Renal cortical epithelial cell (primary cell): ENCODE measurements at places on chromosomes 4 and X. TPM values are rescaled to one million over a fixed set of nuclear protein-coding genes. Genes with fewer than 3 reads are reported as not detected.
A peak's percentile ranks its signal among the peaks of the same experiment; 100 is the strongest.

GRCh38 chrX:28981952-28982351 is 394.7 kb downstream of the IL1RAPL1 start:
- no peak for DNase-seq

- peak; percentile 67 for DNase-seq
Measured at GRCh38 chr4:77095101-77095821, 19.5 kb upstream of the CCNI start.

GRCh38 chrX:15314472-15314871 is 968 bp downstream of the ASB11 start:
- DNase-seq, result no peak

DNA sequence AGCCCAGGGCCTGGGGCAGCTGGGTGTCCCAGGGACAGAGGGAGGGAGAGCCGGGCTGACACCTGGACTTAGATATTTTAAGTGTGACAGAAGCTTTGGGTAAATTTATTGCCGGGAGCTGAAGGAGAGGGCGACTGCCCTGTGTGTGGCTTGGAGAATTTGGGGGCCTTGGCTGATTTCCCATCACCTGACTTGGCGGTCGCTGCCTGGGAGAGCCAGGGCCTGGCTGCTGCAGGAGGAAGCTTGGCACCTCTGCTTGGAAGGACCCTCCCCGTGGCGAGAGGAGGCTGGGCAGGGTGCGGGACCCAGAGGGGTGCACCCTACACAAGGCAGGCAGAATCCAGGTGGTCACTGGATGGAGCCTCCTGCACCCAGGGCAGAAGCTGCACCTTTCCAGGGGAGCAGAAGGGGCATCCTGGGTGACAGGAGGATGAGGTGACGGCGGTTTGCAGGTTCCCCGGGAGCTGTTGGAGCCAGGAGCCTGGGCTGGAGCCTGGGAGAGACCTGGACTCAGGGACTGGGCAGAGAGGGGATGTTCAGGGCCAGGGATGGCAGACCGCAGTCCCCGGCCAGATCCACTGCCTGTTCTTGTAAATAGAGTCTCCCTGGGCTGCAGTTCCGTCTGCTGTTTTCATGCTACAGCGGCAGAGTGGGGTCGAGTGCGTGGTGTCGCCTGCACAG is 72.0 kb downstream of the RGS12 start:
- no peak for DNase-seq

VCX gene
- not detected in 2 replicates for total RNA-seq

GRCh38 chr4:52358366-52358765 is 300.7 kb downstream of the USP46 start:
- DNase-seq, result no peak

NLGN4X gene
- total RNA-seq, result under 0.01 and 0.94 TPM in 2 replicates

GRCh38 chrX:151801980-151802379 is 67.4 kb downstream of the CNGA2 start:
- DNase-seq, result no peak

GRCh38 chrX:121782544-121782943 is 735.1 kb downstream of the GLUD2 start:
- DNase-seq, result no peak

PAGE4 gene
- not detected in 2 replicates for total RNA-seq

MAGEB2 gene
- not detected in 2 replicates for total RNA-seq

TRO gene
- total RNA-seq, result 9.4 and 19.5 TPM in 2 replicates

KIF4A gene
- total RNA-seq, result 0.80 and 6.6 TPM in 2 replicates

- peak; percentile 94 for DNase-seq
Measured at GRCh38 chr4:83582289-83582785, 46.4 kb downstream of the GPAT3 start.

DNA sequence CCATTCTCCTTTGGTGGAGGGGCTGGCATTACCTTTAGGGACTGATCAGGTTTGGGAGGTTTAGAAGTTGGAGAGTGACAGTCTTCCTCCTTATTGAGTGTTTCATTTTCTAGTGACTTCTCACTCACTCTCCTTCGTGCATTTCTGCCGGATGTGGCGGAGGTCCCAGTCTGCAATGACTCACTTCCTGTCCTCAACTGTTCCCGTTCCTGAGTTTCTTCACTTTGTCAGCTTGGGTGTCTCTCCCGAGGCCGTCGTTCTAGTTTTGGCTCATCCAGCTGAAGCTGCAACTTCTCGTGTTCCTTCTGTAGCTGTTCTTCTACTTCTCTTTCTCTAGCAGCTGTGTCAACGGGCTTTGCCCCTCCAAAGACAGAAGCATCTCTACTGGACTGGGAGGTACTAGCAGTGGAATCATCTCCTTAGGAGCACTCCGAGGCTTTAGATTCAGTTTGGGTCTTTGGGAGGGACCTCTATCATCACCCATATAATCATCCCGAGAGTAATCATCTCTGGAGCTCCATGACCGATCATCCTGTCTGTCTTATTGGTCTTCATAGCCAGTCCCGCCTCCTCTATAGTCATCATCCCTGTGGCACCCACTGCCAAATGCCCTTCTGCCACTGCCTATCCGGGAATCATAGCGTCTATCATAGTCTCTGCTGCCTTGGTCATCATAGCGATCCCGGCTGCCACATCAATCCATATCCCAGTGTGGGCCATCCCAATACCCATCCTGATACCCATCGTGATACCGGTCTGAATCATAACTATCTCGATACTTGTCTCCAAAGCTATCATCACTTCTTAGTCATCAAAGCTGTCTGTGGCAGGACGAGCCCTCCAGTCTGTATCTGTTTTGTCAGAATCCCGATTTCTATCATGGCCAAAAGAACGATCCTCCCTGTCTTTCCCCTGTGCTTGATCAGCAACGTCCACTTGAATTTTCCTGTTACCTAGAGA is 35.3 kb upstream of the VSIG4 start:
- DNase-seq, result no peak

DNA sequence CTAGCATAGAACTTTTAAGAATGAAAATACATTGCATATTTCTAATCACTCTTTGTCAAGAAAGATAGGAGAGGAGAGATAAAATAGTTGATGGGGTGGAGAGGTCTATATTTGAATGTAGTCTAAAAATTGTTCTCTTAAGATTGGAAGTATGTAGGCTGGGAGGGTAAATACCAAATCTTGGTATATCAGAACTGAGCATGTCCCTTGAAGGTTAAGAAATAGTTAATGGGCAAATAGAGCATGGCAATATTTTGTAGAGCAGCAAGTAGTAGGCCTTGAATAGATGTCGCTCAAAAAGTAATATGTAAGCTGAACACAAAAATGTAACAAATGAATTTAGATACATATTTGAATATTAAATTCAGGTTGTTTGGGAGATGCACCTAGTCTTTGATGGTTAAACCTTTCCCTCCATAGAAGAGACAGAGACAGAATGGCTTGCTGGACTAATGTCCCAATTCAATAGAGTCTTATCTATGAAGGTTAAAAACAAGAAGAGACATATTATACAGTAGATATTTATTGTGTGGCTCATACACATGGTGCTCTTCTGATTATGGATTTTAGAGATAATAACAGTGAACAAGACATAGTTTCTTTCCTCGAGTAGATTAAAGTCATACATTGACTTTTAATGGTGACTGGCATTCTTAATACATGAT is 12.5 kb downstream of the ALB start:
- DNase-seq, result no peak

SMC1A gene
- total RNA-seq, result 6.8 and 40.7 TPM in 2 replicates

GRCh38 chr4:3178351-3178750 is 70.6 kb upstream of the MSANTD1 start:
- DNase-seq, result no peak

PNCK gene
- 0.75 TPM in 1 of 2 replicates, not detected in the other for total RNA-seq

DNA sequence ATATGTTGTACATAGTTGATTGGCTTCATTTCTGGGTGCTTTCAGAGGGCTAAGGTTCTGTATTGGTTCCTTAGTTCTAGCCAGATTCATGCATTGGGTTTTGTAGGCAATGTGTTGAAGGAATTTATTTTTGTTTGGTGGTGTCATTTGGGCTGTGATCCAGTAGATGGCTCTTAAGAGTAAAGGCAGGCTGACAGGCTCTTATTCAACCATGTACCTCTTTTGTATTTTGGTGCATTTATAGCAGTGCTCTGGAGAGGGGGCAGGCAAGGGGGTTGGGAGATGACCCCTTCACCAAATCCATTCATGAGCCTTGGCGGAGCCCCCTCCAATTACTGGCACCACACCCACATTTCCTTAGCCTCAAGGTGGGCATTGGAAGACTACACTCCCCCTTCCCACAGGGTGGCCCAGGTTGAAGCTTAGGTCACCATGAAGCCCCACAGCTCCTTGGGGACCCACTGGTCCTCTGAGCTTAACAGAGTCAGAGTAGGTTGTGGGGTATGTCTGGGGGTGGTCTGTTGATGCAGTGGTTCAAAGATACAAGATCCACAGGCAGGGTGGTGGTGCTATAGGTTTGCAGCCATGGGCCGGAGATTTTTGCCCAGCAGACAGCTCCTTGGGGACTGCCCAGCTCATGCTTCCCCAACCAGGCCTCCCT is 143.0 kb upstream of the GNPDA2 start:
- DNase-seq, result no peak

RBM46 gene
- total RNA-seq, result 0.30 and 0.52 TPM in 2 replicates

DNA sequence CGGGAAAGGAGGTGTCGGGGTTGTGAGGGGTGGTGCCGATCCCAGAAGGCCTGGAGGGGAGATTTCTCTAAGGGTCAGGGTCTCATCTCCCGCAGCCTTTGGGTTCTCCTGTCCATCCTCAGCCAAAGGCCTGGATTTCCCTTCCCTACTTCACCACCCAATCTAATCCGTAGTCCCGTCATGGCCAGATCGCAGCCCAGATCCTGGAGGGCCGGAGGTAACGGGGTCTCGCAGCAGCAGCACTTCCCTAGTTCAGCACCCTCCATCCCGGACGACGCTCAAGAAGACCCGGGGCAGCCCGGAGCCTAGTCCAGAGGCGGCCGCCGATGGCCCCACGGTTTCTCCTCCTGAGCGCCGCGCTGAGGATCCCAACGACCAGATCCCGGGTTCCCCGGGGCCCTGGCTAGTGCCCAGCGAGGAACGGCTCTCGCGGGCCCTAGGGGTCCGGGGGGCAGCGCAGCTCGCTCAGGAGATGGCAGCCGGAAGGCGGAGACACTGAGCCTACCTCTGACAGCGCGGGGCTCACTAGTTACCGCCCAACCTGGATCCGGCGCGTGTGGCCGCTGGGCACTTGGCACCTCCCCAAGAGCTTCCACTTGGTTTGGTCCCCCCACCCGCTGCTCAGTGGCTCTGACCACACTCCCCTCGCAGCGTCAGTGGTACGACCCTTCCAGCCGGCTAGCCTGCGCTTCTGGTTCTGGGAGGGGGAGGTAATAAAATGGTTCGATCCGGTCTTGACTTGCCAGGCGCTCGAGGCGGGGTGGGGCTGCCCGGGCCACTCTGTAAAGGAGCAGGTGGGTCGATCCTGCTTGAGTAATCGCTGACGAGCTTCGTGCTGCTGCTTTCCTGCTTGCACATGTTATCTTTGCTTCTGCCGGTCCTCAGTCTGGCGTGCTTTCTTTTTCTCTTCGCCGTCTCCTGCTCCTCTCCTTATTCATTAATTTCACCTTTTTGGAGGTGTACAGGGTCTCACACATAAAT is 3.6 kb downstream of the MAGIX start:
- peak; percentile 77 for DNase-seq

GRCh38 chrX:36844857-36845256 is 163.3 kb upstream of the FAM47C start:
- DNase-seq, result no peak

NUDT10 gene
- 0.20 and 1.2 TPM in 2 replicates for total RNA-seq

DNA sequence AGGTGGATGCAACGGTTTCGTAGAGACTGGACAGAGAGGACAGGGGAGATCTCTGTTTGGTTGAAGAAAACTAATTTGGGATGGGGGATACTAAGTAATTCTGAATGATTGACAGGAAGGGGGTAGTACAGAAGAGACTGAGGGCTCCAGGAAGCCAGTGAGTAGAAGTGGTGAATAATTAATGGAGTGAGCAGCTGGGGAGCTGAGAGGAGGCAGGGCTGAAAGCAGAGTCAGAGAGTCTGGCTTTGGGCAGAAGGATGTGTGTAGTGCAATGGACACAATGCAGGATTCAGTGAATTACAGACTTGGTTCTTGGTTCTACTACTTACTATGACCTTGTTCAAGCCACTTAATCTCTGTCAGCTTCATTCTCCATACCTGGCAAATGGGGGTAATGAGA is 161.7 kb downstream of the RBMX2 start:
- peak; percentile 36 for DNase-seq

DNA sequence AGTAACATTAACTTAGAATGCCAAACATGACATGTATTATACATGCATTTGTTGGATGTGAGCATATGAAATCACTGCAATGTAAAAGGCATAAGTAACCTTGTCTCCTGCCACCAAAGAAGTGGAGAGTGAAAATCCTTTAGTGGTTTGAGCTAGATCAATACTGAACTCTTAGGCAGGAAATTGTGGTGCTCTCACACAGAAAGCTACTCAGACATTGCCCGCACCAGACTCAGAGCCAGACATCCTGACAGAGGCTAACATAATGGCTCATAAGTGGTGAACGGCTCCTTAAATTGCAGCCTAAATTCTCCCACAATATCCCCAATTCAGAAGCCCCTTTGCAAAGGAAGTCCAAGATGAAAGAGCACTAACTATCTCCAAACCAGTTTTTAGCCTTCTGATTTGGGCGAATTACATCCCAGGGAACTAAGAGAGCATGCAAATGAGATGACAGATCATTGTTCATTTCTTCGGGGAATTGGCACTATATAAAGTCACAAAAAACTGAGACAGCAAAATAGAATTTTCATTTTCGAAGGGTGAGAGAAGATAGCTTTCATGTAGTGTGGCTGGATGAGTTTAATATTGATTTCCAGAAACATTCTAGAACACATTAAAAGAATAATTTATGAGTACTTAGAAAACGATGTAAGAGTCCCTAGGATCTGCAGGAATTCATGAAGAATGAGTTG is 233.6 kb upstream of the RPS6KA3 start:
- no peak for DNase-seq

DNA sequence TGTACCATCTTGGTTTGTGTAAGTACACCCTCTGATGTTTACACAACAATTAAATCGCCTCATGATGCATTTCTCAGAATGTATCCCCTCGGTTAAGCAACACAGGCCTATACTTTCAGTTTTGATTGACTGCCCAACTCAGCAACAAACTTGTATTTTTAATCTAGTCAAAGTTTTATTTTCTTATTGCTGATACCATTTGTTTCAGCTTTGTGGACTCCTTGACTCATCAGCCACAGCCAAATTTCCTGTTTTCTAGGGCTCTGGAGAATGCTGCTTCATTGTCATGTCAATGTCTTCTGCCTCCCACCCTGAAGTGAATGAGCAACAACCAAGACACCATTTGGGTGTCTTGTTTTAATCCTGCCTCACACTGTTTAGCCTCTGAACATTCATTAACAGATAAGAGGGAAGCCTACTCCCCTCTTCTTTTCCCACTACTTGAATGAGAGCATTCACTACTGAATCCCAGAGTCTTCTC is 14.0 kb downstream of the BBS12 start:
- no peak for DNase-seq

SPACA5B gene
- total RNA-seq, result not detected in 2 replicates

GRCh38 chr4:52914051-52914605 is 52.0 kb downstream of the RASL11B start:
- no peak for DNase-seq

GRCh38 chr4:112058433-112058832 is 86.8 kb upstream of the FAM241A start:
- peak; percentile 22 for DNase-seq

GRCh38 chr4:68905939-68906779 is 45.4 kb downstream of the UGT2A3 start:
- DNase-seq, result peak; percentile 70

INTS12 gene
- total RNA-seq, result 18.2 and 27.5 TPM in 2 replicates

HSFX1 gene
- 0.35 and 2.2 TPM in 2 replicates for total RNA-seq

NXT2 gene
- 10.5 and 12.9 TPM in 2 replicates for total RNA-seq

GRCh38 chrX:74545880-74546523 is 68.4 kb downstream of the RLIM start:
- DNase-seq, result no peak

TLR6 gene
- 0.65 and 2.8 TPM in 2 replicates for total RNA-seq

CXorf38 gene
- total RNA-seq, result 18.5 and 36.6 TPM in 2 replicates

- DNase-seq, result no peak
Measured at GRCh38 chr4:144374065-144374464, 233.5 kb upstream of the GYPA start.
